Jurkat, Clone E6-1 (cell line): ENCODE measurements at places on chromosomes 13 and 19.

DNA sequence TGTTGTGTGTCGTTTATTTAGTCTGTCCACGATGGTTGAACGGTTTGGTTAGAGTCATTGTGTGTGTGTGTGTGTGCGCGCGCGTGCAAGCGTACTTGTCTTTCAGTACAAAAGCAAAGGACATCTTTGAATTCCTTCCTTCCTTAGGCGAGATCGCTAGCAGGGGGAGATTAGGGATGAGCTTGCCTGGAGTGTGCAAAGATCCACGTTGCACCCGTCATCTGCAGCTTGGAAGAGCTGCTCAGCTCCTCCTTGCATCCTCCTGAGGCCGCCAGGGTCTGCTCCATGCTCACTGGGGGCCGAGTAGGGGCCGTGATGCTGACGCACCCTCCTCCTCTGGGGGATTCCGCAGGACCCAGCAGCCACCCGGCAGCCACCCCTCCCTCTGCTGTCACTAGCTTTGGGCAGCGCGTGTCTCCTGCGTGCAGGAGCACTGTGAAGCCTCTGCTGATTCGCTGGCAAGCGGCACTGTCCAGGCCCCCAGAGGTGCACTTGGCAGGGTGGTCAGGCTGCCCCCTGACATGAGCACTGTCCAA is 137.3 kb downstream of the KDM4B start:
- DNase-seq: no peak

GRCh38 chr13:24074678-24075077 is 85.8 kb upstream of the SPATA13 start:
- peak; percentile 28 for DNase-seq

- DNase-seq: no peak
These were observed 600.5 kb upstream of the KLHL1 start for GRCh38 chr13:70708775-70709174.

GRCh38 chr13:20728579-20729311 is 25.2 kb downstream of the IL17D start:
- no peak for DNase-seq

DNA sequence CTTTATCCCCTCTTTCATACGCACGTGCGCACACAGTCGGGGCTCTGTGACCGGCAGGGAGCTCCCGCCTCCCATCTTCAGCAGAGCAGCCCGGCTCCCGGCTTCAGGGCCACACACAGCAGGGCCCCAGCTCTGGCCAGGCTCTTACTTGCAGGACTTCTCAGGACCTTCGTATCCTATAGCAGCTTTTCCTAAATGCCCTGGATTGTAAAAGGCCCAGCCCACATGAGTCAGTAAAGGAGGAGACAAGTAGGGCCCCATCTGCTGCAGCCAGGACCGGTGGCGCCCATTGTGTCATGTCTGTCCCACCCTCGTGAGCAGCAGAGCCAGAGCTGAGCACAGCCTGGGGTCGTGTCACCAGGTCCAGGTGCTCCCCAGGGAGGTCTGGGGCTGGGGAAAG is 107.6 kb upstream of the VSTM2B start:
- DNase-seq: no peak

GRCh38 chr19:33840783-33841182 is 44.1 kb downstream of the KCTD15 start:
- DNase-seq: no peak

GRCh38 chr13:28492569-28493367 is 2.2 kb downstream of the FLT1 start:
- DNase-seq: peak; percentile 96

- DNase-seq: peak; percentile 98
These were observed 185.3 kb downstream of the TBC1D4 start for GRCh38 chr13:75296641-75297040.

DNA sequence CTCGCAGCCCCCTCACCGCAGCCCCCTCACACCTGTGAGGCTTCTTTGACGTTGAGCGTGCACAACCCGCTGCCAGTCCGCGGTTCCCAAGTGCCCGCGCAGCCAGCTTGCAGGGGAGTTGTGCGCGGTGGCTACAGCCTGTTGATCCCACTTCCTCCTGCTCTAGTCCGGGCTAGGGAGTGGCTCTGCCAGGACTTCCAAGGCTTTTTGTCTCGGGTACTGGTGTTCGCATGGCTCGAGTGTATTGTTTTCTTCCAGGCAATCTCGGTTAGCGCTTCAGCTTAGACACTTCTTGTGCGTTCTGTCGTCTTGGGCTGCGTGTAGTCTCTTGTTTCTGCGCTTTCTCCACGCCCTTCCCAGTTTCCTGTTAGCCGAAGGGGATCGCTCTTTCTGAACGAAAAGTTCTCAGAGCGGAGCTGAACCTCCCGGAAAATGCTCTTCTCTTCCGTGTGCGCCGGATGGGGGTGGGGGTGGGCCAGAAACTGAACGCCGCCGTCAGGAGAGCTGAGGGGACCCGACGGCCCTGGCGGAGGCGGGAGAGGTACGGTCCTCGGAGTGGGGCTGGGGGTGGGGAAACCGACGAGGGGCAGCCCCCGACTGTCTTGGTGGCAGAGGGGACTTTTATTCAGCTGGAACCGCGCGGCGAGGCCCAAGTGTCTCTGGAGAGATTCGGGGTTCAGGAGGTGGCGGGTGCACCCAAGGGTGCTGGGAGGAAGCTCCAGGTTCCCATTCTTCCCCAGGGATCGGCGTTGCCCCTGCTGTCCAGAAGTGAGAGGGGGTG is 697 bp upstream of the DGKH start:
- no peak for DNase-seq

DNA sequence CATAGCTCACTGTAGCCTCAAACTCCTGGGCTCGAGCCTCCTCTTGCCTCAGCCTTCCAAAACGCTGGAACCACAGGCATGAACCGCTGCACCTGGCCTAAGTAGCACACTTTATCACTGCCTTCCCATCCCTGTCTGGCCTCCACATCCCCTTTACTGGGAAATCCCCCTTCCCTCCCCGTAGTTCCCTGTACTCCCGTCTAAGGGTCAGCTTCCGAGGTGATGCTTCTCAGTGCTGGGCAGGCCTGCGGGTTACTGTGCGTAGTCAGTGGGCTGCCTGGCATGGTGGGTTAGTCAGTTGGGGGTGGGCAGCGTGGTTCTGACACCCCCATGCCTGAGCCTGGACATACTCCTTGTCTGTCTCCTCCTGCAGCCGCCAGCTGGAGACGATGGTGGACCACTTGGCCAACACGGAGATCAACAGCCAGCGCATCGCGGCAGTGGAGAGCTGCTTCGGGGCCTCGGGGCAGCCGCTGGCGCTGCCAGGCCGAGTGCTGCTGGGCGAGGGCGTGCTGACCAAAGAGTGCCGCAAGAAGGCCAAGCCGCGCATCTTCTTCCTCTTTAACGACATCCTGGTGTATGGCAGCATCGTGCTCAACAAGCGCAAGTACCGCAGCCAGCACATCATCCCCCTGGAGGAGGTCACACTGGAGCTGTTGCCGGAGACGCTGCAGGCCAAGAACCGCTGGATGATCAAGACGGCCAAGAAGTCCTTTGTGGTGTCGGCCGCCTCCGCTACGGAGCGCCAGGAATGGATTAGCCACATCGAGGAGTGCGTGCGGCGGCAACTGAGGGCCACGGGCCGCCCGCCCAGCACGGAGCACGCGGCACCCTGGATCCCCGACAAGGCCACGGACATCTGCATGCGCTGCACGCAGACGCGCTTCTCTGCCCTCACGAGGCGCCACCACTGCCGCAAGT is 8.4 kb downstream of the PLEKHF1 start:
- DNase-seq: no peak

GRCh38 chr19:38792250-38793111 is 3.5 kb downstream of the LGALS7B start:
- DNase-seq: no peak

DNA sequence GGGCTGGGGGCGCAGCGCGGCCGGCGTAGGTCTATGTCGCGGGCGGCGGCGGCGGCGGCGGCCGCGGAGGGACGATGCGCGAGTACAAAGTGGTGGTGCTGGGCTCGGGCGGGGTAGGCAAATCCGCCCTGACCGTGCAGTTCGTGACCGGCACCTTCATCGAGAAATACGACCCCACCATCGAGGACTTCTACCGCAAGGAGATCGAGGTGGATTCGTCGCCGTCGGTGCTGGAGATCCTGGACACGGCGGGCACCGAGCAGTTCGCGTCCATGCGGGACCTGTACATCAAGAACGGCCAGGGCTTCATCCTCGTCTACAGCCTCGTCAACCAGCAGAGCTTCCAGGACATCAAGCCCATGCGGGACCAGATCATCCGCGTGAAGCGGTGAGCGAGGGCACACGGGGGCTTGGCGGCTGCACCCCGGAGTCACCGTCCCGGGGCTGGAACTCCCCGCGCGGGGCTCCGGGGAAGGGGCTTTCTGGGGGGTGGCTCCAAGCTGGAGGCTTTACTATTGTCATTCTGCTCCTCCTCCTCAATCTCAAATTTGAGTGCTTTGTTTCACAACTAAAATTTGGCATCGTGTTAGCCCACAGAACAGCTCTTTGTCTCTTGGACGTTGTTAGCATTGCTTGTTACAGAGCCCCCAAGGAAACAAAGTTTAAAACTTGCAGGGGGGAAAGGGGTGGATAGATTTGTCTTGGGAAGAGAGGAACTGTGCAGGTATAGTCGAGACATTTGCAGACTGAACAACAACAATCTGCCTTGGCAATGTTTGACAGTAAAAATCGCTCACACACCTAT is 630 bp downstream of the RAP2A start:
- no peak for DNase-seq

- no peak for DNase-seq
These were observed 61.3 kb upstream of the POMP start for GRCh38 chr13:28597641-28598040.

DNA sequence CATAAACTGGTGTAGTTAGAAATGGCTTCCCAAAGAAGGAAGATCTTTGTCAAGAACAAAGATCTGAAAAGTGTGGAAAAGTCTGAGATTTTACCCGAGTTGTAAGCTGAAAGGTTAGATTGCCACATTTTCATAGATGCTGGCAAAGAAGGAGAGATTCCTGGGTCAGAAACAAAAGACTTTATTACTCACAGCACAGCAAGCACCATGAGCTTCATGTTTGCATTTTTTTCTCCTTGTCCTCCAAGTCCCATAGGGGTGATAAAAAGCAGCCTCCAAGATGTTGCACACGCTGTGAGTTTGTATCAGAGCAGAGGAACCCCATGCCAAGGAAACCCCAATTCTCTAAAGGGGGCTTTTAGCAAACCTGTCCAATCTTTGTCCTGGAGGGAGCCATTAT is 29.3 kb downstream of the MZT1 start:
- no peak for DNase-seq

- DNase-seq: no peak
These were observed at the start of gene KMT2B for GRCh38 chr19:35717665-35718344. TSS of gene KMT2B (plus strand) at chr19:35718003. CDS start at chr19:35718019, 16 bp downstream.

GRCh38 chr19:4939466-4939865 is 29.4 kb upstream of the KDM4B start:
- no peak for DNase-seq

DNA sequence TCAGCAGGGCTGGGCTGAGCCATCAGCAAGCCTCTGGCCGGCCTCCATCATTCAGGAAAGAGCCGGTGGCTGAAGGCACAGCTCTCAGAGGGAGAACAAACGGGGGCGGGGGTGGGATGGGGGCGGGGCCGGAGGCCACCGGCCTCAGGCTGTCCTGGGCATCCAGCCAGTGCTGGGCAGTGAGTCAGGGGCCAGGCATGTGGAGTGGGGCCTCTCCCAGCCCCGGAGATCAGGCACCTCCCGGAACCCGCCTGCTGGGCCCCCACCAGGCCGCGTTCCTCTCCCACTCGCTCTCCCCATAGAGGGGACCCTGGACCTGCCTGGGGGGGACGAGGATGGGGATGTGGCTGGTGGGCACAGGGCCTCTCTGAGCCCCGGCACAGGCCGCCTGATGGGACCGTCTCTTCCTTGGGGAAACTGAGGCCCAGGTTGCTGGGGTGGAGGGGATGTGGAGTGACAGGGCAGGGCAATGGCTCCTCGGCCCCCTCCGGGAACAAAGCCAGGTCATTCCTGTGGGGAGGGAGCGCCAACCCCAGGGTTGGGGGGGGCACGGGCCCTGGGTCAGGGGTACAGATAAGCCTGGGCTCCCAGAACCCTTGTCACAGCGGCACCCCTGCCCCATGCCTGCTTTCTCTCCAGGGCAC is 12.9 kb downstream of the SPC24 start:
- no peak for DNase-seq

GRCh38 chr13:52695856-52696255 is 43.2 kb downstream of the SUGT1 start:
- DNase-seq: peak; percentile 59

DNA sequence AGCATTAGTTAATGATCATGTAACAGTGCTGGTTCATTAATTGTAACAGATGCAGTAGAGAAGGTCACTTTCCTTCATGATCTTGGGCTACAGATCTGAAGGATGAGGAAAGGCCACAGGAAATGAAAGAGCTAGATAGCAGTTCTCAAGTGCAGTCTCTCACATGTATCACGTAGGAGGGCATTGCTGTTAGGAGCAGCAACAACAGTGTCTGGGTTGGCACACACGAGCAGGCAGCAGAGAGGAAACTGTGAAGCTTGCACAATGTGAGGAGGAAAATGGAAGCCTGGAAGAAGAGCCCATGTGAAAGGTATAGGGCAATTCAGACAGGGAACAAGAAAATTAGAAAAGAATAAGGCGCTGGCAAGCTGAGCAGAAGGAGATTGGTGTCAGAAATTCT is 1741.5 kb downstream of the PCDH9 start:
- no peak for DNase-seq

GRCh38 chr19:492091-492531 is 4.2 kb upstream of the MADCAM1 start:
- no peak for DNase-seq

DNA sequence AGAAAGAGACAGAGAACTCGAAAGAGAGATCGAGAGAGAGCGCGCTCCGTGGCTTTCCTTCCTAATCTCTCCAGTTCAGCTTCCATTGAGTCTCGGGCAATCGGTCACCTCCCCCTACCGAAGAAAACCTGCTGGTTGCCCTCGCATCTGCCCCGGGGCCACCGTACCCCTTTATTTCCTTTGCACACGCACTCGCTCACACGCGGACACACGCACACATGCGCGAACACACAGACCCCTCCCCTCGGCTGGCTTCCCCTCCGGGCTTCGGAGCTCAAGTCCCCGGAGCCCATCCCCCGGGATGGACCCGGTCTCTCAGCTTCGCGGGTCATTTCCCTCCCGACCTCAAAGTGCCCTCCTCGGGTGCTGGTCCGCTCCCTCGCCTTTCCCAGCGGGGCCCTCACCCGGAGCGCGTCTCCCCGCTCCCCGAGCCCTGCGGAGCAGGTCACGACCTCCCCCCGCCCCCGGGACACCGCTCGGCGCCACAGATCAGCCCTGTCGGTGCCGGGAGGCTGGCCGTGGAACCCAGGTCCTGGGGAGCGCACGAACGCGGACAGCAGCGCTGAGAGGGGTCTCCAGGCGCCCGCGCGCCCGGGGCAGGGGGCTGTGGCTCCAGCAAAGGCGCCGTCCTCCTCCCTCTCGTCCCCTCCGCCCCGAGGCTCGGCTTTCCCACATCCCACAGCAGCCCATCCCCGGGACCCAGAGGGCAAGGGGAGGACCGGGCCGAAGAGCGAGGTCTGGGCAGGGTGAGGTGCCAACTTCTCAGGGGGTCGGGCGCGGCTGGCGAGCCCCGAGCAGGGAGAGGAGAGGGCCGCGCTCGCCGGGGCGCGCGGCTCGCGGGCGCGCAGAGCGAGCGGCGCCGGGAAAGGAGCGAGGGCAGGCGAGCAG is 1.8 kb downstream of the DACH1 start:
- no peak for DNase-seq

- DNase-seq: no peak
These were observed 328.1 kb downstream of the TBC1D4 start for GRCh38 chr13:75153834-75154233.
